Stimulated activated CD4-positive, alpha-beta T cell treated with anti-CD3 and anti-CD28 coated beads, Interleukin-12 subunit alpha, Interleukin-12 subunit beta, amount 100 ng/mL, for 48 hours (primary cell): ENCODE measurements at places on chromosomes 2 and 18.

- no peak for DNase-seq
Measured at GRCh38 chr2:241739651-241740050, 5.2 kb downstream of the D2HGDH start.

- DNase-seq, result no peak
Measured at GRCh38 chr2:1937480-1937879, 193.2 kb upstream of the PXDN start.

DNA sequence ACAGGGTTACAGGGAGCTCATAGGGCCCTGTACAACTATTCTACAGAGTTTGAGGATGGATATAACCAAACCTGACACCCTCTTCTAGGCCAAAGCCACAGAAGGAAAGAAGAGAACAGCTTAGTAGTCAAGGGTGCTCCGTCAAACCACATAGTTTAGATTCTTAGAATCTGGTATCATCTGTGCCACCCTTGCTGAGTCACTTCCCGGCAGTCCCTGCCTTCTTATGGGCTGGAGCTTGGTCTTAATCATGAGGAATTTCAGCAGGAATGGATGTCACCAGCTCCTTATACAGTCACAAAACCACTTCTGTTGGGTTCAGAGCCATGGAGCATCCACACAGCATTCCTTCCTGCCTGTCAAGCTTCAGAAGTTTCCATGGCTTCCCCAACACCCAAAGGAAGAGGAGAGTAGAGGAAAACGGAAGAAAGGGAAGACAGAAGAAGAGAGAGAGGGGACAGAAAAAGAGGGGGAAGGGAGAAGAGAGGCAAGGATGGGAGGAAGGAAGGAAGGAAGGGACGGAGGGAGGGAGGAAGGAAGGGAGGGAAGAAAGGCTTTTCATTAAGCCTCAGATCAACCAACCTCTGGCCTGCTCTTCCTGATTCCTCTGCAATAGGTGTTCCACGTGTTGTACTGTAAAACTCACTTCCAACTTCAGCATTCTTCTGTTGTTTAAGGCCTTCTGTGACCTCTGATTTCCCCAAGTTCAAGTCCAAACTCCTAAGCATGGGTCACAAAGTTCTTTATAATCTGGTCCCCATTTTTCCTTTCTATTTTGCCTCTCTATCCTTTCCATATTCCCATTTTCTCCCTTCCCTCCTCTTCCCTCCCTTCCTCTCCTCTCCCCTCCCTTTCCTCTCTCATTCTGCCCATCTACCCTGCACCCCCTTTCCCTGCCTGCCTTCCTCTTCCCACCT lies 246.1 kb upstream of the TNP1 start:
- DNase-seq, result no peak

GRCh38 chr18:1499265-1499664 lies 594.6 kb downstream of the ADCYAP1 start:
- no peak for DNase-seq

GRCh38 chr2:25740810-25741381 lies 67.5 kb upstream of the DTNB start:
- no peak for DNase-seq

DNA sequence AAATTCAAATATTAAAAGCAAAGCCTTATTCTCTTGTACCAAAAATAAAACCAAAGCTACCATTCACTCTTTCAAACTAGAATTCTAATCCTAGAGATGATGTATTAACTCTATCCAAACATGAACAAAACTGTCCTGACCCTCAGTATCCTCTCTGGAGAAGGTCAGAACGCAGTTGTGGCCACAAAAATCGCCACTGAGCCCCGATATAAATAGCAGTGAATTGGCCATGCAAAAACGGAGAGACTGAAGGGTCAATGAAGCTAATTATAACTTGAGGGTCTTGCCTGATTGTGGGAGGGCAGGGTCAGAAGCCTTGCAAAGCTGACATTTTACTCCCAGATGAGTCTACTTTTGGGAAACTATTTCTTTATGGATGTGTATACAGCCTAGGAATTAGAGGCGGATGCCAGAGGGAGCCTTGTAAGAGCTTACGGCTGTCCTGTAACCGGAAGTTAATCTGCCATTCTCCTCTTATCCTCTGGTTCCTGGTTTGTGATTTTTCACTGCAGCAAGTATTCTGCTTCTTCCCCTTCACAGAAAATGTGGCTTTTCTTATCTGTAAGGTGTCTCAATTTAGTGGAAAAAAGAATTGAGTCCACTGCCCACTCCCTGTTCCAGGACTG lies 28.1 kb downstream of the CAVIN2 start:
- DNase-seq, result no peak

DNA sequence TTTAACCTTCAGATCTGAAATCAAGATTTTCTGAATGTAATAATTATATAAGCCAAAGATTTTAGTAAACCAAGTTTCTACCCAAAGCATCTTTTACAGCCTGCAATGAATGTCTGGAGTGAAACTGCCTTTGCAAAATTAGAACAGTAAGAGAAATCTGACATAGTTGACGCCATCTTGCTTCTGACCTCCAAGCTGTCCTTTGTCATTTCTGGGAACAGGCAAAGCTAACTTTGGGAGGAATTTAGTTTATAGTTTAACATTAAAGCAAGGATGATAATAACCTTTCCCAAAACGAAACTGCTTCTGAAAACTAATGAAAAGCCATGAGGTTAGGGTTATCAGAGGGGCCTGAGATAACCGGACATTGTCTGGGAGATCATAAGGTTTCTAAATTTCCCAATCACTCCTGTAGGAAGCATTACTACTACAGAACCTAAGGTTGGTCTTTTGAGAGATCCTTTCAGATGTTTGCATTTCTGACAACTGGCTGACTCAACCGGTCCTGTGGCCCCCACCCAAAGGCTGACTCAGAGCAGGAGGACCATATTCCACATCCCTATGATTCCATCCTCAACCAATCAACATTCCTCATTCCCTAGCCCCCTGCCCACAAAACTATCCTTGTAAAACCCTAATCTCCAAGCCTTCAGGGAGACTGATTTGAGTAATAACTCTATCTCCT lies 124.5 kb downstream of the TMEM131 start:
- DNase-seq, result no peak

DNA sequence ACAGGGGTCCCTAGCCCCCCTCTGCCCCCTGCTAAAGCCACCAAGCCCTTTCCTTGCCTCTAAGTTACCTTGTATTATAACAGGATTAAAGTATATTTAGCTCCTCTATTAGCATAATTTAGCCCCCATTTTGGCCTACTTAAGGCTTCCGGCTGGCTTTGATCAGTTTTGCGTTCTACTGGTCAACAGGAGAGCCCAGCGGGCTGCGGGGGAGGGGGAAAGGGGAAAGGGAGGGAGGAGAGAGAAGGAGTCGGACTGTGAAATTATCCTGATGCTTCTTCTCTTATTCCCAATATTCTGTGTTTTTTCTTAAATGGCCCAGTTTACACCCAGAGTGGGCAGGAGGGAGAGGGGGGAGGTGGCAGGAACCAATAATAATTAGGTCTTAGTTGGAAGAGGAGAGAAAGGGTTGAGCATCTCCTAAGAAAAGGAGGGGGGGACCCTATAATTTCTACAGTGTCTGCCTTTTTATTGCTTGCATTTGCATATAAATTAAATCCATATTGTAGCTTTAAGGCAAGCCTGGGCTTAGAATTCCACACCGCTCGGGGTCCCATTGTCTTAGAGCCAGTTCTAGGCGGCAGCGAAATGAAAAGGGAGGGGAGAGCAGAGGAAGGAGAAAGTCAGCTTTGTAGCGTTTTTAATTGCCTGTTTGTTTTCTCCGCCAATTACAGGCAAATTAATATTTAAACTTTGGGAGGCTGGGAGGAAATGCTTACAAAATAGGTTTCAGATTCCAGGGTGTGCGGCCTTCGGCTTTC lies 39.6 kb downstream of the EN1 start:
- DNase-seq, result no peak
